ENCODE measurements at places on chromosomes 5 and 9.
A peak's percentile ranks its signal among the peaks of the same experiment; 100 is the strongest.

DNA sequence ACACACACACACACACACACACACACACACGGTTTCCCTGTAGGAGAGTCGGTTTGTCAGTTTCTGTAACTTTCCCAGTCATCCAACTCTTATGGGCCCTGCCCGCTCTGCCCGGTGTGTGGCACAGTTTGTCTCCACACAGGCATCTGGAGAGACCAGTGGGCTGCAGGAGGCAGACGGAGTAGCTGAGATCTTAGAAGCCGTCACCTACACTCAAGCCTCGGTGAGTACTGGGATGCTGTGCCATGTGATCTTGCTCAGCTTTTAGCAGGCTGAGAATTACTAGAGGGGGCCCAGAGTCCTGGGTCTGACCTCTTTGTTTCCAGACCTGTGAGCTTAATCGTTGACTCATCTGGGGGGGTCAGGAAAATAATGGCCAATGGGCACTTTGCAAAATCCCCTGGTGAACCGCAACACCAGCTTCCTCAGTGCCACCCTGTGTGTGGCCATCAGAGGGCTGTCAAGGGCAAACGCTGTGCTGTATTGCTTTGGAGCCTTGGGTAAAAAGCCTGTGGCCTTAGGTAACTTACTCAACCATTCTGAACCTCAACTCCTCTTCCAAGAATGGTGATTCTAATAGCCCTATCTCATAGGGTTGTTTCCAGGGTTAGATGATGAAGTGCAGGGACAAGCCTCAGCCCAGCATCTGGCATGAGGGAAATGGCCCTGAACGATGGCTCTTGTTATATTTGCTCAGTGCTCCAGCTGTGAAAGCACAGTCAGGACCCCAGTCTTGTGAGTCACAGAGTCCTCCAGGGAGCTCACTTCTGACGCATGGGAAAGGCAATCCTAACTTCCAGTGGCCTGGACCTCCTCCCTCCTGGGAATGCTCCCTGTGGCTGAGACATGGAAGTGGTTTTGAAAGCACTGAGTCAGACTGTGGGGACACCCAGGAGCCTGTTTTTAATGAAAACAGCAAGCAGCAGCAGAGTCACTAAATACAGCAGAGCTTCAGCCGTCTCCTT lies 45.6 kb downstream of the COL15A1 start:
- peak; percentile 95 for DNase-seq

DNA sequence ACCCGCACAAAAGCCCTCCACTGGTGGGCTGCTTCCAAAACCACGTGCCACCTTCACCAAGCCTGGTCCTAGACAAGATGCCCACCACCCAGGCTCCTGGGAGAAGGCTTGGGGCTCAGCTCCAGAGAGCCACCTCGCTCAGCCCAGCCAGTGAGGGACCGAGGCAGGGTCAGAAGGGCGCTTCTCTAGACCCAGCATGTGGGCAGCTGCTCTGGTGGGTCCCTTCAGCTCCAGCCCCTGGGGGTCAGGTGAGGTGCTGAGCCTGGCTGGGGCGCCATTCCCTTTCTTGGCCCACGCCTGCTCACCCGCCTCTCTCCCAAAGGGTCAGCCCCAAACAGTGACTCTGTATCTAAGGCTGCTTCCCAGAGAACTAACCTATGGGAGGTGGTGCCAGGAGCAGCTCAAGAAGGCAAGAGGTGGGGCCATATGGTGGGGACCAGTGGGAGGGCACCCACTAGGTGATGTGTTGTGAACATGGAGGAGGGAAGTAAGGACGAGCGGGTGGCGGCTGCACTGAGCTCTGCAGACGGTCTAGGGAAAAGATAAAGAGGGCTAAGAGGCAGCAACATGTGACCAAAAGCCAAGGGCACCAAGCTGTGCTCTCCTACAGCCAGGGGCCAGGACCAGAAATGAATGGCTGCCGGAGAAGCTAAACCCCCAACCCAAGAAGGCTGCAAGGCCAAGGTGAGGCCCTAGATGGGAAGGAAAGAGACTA lies 79.3 kb downstream of the CAMSAP1 start:
- DNase-seq = no peak

DNA sequence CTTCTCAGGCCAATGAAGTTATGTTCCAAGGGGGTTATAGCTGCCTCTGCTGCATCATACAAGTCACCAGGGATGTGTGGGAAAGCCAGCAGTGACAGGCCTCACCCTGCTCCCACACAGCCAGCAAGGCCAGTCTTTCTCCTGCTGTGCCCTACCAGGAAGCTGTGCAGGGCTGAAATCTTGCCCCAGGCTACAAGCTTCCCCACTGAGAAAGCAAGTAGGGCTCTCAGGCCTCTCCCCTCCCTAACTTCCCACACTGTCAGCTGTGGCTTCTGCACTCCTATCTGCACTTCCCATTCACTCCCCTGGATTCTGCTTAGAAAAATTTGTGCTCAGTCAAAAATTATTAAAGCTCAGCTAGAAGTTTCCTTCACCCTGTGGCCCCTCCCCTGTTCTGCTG lies 611.2 kb upstream of the ZNF608 start:
- peak; percentile 34 for DNase-seq

DNA sequence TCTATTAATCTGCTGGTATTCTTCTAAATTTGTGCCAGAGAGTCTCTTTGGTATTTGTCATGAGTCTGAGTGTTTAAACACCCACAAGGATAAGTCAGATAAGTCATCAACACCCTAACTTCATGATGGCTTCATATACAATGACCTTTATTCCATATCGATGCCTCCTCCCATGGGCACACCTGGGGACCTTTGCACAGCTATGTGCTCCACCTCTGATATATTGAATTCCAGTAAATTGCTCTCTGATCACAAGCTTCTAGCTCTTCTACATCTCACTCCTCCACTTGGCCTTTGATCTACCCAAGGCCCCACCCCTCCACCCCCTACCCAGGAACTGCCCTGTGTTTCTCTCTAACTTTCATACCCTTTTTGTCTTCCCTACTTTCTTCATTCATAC lies 102.7 kb upstream of the MIER3 start:
- DNase-seq = no peak

DNA sequence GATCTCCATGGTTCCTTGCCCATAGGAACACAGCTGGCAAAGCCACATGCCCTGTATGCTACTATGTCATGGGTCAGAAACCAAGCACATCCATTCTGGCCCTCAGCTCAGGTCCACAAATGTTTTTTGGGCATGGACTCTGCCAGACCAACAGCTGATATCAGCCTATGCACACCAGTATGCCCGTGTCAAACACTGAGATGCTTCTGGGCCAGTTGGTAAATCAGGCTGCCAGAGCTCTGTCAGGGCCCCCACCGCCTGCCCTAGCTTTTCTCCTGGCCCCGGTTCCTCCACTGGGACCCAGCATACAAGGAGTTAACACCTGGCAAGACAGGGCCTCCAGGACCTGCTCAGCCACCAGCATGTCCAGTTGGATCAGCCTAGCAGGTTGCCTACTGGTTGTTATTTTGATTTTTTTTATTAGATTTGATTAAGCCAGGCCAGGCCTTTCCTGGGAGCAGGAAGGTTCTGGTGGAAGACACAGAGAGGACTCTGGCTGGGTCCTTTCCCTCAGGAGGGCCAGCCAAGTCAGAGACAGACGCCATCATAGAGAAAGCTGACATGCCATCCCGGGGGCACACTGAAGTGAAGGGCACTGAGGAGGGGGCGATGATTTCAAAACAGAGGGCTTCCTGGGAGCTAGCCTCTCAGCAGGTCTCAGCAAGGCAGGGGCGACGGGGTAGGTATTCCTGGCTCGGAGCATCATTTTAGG lies 65.8 kb downstream of the TSTD2 start:
- no peak for DNase-seq

- no peak for DNase-seq
Measured at GRCh38 chr9:4011054-4011453, 288.8 kb downstream of the GLIS3 start.

DNA sequence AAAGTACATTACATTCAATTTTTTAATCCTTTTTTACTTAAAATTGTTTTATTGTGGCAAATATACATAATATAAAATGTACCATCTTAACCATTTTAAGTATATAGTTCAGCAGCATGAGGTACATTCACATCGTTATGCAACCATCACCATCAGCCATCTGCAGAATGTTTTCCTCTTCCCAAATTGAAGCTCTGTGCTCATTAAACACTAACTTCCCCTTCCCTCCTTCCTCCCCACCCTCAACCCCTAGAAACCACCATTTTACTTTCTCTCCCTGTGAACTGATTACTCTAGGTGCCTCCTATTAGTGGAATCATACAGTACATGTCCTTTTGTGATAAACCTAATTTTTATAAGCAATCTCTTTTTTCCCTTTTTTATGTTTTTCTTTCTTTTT lies 15.6 kb downstream of the TEX53 start:
- DNase-seq = no peak

DNA sequence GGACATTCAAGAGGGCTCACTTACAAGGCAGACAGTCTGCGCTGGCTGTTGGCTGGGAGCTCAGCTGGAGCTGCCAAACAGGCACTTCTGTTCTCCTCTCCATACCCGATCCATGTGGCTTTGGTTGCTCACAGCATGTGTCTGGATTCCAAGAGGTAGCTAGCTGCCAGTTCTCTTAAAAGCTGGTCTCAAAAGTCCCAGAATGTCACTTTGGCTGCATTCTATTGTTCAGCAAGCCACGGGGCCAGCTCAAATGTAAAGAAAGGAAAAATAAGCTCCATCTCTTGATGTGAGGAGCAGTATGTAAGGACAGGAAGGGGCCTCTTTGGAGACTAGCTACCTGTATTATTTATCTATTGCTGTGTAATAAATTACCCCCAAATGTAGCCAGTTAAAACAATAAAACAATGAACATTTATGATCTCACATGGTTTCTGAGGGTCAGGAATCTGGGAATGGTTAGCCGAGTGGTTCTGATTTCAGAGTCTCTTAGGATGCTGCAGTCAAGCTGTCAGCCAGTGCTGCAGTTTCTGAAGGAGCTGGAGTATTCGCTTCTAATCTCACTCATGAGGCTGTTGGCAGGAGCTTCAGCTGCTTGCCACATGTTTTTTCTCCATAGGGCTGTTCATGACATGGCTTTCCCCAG lies 112.7 kb upstream of the CLINT1 start:
- DNase-seq = no peak

GRCh38 chr9:131304676-131305355 lies 15.3 kb downstream of the PLPP7 start:
- no peak for DNase-seq

GRCh38 chr5:107389775-107390148 lies 281.0 kb downstream of the EFNA5 start:
- no peak for DNase-seq

Data from MCF 10A (cell line).